ENCODE measurements at places on chromosomes 2 and 18.
A peak's percentile ranks its signal among the peaks of the same experiment; 100 is the strongest.

DNA sequence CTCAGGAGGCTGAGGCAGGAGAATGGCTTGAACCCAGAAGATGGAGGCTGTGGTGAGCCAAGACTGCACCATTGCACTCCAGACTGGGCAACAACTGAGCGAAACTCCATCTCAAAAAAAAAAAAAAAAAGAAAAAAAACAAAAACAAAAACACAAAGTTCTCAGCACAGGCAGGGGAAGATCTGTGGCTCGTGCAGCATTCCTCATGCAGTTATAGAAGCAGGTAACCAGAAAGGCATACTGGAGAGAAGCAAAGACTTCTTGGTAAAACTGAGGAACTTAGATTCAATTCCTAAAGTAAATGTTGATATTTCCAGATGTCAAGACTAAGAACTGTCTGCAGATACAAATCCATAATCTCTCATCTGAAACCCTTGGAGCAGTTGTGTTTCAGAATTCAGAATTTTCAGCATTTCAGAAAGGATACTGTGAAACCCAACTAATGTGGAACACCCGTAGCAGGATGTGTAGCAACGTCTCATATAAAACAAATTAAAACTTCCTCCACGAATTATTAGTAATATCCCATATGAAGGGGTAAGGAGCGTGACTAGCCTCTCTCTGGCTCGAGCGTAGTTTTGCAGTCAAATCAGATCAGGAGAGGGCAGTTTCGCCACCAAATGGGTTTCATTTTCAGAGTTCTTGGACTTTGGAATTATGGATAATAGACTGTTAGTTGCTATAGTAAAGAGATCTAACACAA is 13.2 kb upstream of the SLC25A52 start:
- DNase-seq = no peak

- peak; percentile 88 for DNase-seq
Measured at GRCh38 chr18:57077786-57078552, 68.9 kb upstream of the BOD1L2 start.

DNA sequence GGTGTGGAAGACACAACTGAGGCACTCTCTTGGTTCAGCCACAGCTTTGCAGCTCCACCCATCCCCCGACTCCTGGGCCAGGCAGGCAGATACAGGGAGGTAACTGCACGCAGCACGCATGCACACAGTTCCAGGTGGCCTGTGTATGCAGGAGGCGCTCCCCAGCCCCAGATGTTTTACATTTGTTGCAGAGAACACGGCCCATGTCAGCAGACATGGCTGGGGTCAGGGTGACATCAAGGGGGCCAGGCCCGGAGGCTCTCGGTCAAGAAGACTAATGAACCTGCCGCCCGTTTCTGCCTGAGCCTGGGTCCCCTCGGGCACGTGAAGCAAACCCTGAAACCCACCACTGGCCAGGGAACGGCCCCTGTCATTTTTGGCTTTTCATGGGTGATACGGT is 57.3 kb downstream of the TWIST2 start:
- DNase-seq = no peak

- no peak for DNase-seq
Measured at GRCh38 chr2:138207074-138207930, 243.0 kb downstream of the HNMT start.

GRCh38 chr2:158021226-158021625 is 80.5 kb upstream of the UPP2 start:
- DNase-seq = no peak

- DNase-seq = no peak
Measured at GRCh38 chr2:69988086-69988635, 26.7 kb upstream of the ASPRV1 start.

DNA sequence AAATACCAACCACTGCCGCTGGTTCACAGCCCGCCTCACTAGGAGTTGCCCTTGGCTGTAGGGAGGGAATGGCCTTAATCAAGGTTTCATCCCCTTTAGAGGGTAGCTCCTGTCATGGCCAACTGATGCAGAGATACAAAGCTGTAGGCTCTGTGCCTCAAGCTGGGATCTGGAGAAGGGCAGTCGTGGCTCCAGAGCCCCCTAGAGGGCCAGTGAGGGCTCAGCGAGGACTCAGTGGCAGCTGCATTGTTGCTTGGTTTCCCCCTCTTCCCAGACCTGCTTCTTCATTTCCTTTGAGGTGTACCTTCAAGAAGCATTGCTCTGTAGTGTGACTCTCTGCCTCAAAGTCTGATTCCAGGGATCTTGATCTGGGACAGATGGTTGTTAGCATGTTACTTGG is 302.1 kb downstream of the LPIN1 start:
- no peak for DNase-seq

- DNase-seq = no peak
Measured at GRCh38 chr2:234401426-234401825, 95.5 kb downstream of the ARL4C start.

DNA sequence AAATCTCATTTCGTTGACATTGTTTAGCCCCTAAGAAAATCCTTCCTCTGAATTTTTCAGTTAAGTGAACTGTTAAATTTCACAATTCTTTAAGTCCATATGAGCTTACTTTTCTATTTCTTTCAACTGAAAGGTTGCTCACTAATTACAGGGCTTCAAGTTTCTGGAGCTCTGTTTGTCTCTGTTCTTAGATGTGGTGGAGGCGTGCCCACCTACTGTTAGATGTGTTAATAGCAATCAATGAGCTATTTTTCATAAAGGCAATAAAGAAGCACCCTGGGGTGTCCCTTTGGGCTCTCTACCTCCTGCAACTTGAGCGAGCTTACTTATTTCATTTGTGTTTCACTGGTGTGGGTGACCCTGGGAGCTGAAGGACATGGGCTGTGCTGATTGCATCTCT is 25.0 kb downstream of the CREG2 start:
- DNase-seq = no peak

DNA sequence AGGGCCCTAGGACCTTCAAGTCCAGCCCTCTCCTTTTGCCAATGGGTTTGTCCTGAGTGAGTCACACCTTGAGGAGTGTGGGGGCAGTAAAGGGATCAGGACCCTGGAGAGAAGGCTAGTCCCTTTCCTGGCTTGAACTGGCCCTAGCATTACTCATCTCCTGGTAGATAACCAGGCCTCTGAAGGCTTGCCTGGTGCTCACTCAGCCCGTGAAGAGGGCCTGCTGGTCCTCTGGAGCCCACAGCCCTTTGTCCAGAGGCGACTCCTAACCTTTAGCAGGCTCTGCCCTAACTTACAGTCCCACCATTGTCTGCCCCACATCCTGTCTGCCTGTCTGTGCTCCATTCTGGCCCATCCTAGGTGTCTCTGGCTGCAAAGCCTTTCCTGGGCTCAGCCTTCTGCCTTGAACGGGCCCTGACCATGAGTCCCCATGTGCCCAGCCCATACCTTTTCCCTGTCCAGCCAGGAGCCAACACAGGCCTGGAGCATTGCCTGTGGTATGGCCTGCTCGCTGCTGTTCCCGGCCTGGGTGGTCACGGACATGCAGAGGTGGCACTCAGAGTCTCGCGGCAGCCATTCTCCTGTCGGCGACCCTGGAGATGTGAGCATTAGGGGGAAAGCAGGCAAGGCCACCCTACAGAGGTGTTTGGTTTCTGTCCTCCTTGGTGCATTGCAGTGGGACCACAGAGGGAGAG is 5.0 kb downstream of the SFTPB start:
- no peak for DNase-seq

DNA sequence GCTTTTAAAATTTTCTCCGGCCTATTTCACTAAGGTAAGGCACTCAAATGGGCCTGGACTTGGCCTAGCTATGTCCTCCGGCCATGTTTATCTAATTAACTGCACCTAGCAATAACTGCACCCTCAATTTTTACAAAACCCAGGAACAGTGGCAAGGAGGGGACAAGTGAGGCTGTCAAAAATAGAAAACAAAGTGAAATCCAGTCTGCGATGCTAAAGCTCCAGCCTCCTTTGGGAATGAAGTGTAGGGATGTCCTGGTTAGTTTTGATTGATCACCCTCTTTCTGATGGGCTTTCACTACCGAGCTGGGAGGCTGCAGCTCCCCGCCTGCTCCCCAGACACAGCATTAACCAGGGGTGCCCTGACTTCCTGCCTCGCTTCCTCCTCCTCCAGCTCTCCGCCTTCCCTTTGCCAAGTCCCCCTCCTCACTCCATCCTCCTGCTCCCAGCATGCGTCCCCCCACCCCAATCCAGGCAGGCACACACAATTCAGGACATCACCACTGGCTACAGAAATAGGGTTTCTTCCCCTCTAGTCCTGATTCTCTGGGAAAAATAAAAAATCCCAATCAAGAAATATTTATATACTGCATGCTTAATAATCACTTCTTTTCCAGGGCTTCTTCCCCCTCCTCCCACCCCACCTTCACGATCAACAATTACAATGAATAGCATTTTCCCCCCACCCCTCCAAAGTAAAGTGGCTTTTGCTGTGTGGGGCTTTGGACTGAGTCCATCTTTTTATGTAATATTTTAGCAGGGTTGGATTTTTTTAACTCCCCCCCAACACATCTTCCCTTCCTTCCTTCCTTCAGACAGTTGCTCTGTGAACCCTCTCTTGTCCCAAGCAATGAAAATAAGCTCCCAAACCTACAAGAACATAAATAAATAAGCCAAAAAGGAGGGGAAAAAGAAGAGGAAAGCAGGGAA is 3.3 kb upstream of the POU3F3 start:
- no peak for DNase-seq

- no peak for DNase-seq
Measured at GRCh38 chr2:189146553-189146952, 33.0 kb downstream of the COL5A2 start.

DNA sequence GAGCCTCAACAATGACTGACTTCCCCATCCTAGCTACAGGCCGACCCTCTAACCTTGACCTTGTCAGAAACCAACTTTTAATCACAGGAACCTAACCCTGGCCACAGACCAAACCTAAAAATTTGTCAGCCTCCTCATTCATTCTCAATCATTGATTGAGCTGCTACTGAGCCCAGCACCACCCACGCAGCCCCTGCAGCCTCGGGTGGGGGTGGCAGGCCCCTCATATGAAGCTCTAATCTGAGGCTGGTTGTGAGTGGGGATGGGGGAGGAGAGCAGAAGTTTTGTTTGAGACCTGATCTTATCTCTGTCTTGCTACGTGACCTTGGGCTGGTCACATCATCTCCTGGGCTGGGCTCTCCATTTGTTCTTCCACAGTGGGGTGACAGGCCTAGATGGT is 99.5 kb upstream of the EPAS1 start:
- DNase-seq = no peak

DNA sequence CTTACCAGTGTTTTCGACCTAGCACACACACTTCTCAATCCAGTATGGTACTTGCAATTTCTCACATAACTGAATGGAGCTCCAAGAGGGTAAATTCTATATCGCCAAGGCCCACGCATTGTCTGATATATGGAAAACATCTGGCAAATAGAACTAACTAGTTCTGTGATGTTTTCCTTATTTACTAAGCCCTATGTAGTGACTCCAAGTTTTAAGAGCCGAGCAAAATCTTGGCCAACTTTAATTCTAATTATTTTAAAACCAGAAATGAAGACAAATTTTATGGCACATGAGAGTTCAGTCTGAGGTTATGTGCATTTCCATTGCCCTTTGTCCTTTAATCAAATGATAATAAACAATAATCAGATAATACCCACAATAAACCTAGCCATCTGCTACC is 1119.7 kb upstream of the CNTNAP5 start:
- DNase-seq = no peak

DNA sequence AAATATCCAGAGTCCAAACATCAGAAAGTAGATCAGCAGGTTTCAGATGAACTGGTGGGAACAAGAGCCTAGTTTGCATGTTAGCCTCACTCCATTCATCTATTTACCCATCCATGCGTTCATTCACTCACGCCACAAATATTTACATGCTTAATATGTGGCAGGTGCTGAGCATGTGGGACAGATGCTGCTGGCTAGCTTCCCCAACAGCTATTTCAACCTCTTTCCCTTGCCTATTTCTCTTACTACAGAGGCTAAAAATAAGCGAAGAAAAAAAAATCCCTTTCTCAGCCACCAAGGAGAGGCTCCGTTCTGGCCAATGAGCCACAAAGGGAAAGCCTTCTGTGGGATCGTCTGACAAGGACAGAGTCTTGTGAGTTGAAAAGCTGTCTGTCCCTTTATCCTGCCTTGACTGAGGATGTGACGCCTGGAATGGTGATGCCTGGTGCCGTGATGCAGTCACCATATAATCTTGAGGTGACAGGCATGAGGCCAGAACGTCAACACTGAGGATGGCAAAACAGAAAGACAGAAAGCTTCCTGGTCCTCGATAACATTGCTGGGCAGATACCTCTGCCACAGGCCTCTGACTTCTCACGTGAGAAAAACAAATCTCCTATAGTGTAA is 78.2 kb downstream of the KCTD1 start:
- no peak for DNase-seq

DNA sequence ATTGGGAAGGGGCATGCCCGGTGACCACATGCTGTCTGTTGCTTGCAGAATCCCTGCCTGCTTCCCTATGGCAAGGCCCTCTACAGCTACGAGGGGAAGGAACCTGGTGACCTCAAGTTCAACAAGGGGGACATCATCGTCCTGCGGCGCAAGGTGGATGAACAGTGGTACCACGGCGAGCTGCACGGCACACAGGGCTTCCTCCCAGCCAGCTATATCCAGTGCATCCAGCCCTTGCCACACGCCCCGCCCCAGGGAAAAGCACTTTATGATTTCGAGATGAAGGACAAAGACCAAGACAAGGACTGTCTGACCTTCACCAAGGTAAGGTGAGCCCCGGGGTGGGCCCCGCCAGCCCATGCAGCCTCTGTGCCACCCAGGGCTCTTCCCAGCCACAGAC is 218.6 kb downstream of the SH3RF3 start:
- DNase-seq = no peak

GRCh38 chr2:28163028-28163427 is 229.6 kb upstream of the FOSL2 start:
- DNase-seq = no peak

- DNase-seq = no peak
Measured at GRCh38 chr2:36607947-36608346, 10.0 kb upstream of the FEZ2 start.

DNA sequence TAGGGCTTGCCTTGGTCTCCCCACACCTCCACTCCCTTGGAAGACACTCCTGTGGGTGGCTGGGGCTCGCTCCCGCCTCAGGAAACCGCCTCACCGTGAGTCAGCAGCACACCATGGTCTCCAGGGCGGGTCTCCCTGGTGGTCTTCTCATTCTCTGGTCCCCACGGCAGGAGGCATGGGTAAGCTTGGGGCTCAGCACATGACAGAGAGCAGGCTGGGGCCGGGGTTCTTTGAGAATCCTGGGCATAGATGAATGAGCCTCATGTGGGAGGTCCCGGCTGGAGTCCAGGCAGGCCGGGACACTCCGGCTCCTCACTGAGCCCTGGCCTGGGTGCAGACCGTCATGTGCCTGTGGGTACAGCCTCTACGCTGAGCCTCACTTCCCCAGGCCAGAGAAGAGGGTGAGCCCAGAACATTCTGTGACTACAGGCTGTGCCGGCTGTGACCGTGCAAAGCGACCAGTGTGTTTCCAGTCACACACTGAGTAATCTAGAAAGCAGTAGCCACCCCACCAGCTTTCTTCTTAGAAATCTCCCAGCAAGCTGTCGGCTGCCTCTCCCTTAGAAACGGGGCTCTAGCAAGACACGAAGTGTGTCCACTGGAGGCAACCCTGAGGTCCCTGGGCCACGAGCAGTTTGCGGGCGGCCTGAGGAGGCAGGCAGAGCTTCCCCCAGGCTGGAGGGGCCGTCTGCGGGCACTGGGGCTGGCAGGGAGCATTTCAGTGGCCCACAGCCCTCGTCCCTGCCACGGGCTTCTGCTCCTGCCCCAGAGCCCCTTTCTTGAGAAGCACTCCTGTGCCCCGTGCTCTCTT is 93.1 kb downstream of the RHOB start:
- no peak for DNase-seq

- DNase-seq = no peak
Measured at GRCh38 chr2:59389240-59389639, 1148.1 kb upstream of the FANCL start.

All from MV-4-11 (cell line).